NCI-H2107 (cell line): ENCODE measurements at places on chromosomes 13 and 19.
A peak's percentile ranks its signal among the peaks of the same experiment; 100 is the strongest.

DNA sequence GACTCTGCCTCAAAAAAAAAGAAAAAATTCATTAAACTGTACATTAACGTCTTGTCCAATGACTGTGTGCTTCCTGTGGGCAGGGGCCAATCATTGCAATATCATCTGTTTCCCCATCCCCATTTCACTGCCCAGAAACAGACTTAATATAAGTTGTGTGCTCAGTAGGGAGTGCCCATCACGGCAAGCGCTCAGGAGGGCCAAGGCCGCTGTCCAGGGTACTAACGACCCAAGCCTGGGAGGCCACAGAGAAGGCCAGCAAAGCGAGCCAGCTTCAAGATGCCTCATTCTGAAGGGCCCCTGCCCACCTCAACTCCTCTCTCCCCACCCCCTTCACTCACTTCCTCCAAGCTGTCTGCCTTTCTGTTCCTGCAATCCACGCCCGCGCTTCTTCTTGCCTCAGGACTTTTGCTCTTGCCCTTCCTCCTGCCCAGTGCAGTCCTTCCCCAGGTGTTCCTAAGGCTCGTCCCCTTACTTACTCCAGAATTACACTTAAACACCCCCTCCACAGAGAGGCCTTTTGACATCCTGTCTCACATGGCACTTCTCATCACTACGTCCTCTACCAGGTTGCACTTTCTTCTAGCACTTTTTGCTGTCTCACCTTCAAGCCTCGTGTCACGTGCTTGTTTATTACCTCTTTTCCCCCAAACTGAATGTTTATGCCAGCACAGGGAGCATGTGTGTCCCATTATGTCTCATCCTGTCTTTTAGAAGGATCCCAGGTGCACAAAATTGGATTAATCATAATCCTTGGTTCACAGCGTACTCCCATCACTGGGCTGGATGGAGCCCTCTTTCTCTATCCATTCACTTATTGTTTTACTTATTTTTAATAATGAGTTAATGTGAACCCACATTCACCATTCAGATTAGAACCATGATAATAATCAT lies 11.3 kb upstream of the POU2F2 start:
- DNase-seq = no peak

GRCh38 chr13:31951215-31951678 lies 80.3 kb upstream of the FRY start:
- DNase-seq = no peak

GRCh38 chr19:12465211-12465610 lies 19.4 kb downstream of the ZNF709 start:
- no peak for DNase-seq

GRCh38 chr19:1774989-1775772 lies 21.9 kb downstream of the ONECUT3 start:
- no peak for DNase-seq

- DNase-seq = no peak
Measured at GRCh38 chr13:20173116-20173746, 12.4 kb upstream of the GJA3 start.

DNA sequence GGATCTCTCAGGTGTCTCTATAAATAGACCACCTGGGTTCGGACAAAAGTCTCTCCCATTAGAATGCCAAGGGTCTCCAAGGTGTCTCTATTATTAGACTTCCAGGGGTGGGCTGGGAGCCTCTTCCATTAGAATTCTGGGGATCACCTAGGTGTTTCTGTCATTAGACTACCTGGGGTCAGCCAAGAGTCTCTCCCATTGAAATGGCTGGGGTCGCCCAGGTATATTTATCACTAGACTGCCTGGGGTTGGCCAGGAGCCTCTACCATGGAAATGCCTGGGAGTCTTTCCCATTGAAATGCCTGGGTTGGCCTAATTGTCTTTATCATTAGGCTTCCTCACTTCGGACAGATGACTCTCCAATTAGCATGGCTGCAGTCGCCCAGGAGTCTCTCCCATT lies 1565.5 kb downstream of the UQCRFS1 start:
- no peak for DNase-seq

DNA sequence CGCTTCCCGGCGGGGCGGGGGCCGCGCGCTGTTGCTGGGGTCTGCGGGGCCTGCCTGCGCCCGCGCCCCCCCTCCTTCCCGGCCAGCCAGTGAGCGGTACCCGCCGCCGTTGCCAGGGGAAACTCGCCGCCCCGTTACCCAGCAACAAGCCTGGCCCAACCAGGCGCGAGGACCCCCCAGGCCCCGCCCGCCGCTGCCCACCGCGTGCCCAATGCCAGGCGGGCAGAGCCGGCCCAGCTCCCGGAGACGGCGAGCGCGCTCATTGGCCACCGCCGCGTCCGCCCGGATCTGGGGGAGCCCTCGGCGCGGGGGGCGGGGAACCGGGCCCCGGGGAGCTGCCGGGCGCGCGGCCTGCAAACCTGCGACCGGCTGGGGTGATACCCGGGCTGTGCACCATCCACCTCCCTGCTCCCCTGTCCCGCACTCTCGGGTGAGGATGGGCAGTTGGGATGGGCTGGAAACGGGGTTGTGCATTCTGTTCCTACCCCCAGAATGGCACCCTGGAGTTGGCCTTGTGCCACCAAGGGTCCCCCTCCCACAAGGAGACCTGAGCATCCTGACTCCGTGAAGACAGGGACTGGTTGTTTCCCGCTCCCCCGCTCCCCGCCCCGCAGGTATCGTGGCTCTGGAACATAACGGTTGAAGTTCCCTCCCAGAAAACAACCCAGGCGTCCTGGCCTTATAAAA lies 8.8 kb upstream of the BBC3 start:
- peak; percentile 31 for DNase-seq

GRCh38 chr19:823565-824121 lies 1.9 kb upstream of the PLPPR3 start:
- DNase-seq = no peak

- DNase-seq = peak; percentile 79
Measured at GRCh38 chr19:12774588-12775555, at the start of gene HOOK2. Gene HOOK2, minus strand, starts transcription at chr19:12775552. Its CDS starts 103 bp downstream, at chr19:12775449.

DNA sequence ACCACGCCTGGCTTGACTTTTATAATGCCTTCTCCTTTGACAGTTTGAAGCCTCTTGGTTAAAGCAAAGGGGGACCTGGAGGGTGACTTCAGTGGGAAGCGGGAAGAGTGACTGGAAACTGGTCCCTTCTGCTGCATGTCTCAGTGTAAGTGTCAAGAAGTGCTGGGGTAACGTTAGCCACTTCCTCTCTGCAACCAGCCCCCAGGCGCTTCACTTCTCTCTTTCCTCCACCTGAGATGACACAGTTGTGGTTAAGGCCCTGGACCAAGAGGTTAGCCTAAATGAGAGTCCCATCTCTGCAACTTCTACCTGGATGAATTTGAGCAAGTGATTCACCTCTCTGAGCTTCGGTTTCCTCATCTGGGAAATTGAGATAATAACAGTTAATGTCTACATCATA lies 16.3 kb downstream of the LEUTX start:
- no peak for DNase-seq

DNA sequence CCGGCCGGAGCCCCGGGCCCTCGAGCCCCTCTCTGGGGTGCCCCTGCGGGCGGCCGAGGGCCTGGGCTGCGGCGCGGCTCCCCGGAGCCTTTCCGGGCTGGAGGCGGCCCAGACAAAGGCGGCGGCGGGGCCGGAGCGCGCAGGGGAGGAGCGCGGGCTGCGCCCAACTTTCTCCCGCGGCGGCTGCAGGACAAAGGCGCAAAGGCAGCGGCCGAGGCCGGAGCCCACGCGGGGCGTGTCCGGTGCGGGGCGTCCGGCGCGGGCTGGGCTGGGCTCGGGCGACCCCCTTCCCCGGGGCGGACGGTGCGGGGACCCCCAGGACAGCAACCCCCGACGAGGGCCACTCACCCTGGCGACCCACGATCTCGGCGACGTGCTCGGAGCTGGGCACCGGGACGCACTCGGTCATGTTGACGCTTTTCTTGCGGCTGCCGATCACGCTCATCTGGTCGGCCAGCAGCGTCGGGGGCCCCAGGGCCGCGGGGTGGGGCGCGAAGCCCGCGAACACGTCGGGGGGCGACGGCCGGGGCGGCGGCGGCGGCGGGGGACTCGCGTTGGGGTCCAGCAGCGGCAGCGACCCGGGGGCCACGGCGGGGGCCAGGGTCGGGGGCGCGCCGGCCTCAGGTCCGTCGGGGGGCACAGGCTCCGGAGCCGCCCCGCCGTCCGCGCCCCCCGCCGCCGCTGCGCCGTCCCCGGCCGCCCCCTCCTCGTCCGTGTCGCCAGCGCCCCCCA lies 843 bp downstream of the MEX3D start:
- DNase-seq = no peak

GRCh38 chr19:8618751-8619150 lies 8.2 kb upstream of the ADAMTS10 start:
- no peak for DNase-seq

DNA sequence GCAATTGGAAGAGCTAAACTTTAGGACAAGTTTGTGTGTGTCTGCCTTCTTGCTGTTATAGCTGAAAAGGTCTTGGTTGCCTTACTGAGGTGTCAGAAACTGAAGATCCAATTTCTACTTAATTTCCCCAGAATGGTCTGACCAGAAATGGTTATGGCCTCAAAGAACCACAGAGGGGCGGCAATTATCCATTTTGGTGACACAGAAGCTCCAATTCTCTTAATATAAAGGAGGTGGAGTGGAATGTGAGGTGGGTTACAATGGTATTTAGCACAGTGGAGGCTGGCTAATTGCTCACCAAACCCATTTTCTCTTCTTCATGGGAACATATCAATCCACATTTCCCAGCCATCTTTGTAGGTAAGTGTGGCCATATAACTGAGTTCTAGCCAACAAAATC lies 1157.2 kb downstream of the OLFM4 start:
- DNase-seq = no peak

DNA sequence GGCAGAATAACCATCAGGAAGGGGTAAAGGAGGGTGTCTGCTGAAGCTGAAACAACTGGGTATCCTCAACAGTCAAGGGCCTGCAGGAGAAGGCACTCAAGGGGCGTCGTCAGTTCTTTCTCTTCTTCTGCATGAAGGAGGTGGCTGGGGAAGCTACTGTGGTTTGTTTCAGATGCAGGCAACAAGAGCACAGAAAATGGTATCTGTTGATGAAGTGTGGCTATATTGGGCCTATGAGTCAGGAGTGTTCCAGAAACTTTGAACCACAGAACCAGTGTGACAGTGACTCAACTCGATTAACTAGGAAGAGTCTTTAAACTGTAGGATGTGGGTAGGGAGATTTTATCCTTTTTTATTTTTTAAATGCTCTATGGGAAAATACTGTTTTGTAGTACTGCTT lies 686.3 kb downstream of the FGF9 start:
- DNase-seq = no peak

DNA sequence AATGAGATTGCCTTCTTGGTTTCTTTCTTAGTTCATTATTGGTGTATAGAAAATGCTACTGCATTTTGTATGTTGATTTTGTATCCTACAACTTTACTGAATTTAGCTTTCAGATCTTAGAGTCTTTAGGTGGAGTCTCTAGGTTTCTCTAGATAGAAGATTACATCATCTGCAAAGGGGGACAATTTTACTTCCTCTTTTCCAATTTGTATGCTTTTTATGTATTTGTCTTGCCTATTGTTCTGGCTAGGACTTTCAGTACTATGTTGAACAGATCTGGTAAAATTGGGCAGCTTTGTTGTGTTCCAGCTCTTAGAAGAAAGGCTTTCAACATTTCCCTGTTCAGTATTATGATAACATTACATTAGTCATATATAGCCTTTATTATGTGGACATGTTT lies 101.0 kb upstream of the SPRY2 start:
- DNase-seq = no peak
